ENCODE measurements at places on chromosomes 12 and 14.
A peak's percentile ranks its signal among the peaks of the same experiment; 100 is the strongest.

DNA sequence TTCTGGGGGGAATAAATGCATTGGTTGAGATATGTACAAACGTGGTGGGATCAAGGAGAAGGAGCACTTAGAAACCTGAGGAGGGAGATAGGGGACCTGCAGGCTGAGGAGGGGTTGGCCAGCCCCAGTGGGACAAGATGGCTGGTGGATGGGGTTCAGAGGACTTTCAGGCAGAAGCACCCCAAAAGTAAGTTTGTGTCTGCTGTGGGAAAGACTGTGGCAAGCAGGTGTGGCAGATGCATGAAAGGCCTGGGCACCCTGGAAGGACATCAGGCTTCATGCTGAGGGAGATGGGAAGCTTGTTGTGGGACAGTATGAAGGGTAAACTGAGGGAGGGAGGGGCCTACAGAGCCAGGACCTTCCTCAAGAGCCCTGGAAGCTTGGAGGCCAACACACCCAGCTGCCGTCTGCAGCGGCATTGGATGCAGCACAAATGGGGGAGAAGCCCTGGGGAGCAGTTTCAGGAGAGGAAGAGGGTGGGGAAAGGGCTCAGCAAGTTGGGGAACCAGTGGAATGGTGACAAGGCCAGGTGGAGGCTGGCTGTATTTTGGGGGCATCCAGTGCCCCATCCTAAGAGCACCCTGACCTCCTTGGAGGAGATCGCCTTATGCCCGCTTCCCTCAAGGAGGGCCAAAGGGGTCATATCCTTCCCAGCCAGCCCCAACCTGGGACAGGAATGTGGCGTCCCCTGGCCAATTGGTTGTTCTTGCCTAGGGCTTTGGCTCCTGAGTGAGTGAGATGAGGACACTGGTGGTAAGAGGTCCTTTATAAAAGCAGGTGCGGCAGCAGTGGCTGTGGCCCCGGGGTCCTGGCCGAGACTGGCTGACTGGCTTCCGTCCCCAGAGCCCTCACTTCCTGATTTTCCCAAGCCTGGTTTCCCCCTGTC lies 20.7 kb downstream of the NFKBIA start:
- DNase-seq: no peak

GRCh38 chr12:23174917-23175316 lies 549.9 kb downstream of the ETNK1 start:
- DNase-seq: no peak

- DNase-seq: no peak
These were observed 14.4 kb downstream of the CLSTN3 start for GRCh38 chr12:7144414-7145120.

DNA sequence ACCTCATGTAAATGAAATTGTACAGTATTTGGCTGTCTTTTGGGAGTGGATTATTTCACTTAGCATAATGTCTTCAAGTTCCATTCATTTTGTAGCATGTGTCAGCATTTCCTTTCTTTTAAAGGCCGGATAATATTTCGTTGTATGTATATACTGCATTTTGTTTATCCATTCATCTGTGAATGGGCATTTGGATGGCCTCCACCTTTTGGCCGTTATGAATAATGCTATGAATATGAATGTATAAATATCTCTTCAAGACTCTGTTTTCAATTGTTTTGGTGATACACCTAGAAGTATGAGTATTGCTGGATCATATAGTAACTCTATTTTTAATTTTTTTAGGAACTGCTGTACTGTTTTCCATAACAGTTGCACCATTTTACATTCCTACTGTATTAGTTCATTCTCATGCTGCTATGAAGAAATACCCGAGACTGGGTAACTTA lies 164.9 kb downstream of the DYRK2 start:
- DNase-seq: no peak

GRCh38 chr14:77407158-77407557 lies 16.2 kb downstream of the NOXRED1 start:
- no peak for DNase-seq

DNA sequence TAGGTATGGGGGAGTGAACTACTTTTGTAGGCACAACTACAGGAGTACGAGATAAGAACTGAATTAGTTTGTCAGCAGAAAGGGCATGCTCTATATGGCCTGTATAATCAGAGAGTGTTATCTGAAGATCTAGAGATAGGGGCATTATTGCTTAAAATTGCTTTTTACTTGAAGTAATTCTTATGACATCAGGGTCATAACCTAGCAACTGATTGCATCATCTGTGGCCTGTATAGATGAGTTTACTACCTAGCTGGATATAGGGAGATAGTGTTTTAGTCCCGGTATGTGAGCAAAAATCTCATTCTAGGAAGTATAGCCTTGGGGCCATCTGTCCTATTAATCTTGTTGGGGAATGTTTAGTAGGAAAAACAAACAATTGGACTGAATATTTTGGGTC lies 142.7 kb downstream of the TMEM117 start:
- no peak for DNase-seq

DNA sequence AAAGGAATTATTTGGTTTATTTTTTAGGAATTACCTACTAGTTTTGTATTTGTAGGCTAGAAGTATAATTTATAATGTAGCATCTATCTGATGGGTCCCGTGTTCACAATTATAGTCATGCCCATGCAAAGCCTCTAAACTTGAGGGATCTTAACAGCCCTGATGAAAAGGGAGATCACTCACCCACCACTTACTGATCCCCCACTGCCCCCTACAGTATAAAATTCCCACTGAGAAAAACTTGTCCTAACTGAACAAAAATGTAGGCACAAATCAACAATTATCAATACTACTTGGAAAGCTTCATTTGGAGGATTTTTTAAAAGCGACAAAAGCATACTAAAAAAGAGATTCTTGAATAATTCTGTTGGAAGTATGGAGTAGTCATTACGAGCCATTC lies 21.0 kb downstream of the WIF1 start:
- no peak for DNase-seq

GRCh38 chr12:50099302-50100008 lies 4.4 kb upstream of the GPD1 start:
- DNase-seq: no peak

DNA sequence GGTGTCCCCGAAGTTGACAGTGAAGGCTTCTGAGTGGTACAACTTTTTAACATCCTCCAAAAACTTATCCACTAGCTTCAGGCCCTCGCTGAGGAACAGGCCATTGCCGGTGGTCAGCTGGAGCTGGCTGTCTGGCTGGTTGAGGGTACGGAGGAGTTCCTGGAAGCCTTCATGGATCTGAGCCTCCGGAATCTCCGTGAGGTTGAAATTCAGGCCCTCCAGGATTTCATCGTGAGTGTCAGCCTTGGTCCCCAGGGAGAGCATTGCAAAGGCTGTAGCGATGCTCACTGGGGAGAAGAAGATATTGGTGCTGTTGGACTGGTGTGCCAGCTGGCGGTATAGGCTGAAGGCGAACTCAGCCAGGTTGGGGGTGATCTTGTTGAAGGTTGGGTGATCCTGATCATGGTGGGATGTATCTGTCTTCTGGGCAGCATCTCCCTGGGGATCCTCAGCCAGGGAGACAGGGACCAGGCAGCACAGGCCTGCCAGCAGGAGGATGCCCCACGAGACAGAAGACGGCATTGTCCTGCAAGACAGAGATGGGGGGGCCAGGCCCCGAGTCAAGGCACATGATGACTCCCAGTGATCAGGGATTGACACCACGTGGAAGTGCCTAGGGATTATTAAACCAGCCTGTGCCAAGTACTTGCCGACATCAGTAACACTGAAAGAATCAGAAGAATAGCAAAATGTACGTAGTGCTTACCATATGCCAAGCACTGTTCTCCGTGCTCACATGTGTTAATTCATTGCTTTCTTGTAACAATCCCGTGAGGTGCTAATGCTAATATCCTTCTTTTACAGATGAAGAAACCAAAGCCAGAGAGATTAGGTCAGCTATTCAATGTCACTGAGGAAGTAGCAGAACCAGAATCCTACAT lies 5.4 kb downstream of the SERPINA1 start:
- DNase-seq: no peak

GRCh38 chr12:120445911-120446843 lies at the start of the genes GATC and TRIAP1:
GATC (plus strand) TSS chr12:120446444; CDS start chr12:120446481, 37 bp downstream.
TRIAP1 (minus strand) TSS chr12:120446384; CDS start chr12:120446372, 12 bp downstream.
- peak; percentile 87 for DNase-seq

DNA sequence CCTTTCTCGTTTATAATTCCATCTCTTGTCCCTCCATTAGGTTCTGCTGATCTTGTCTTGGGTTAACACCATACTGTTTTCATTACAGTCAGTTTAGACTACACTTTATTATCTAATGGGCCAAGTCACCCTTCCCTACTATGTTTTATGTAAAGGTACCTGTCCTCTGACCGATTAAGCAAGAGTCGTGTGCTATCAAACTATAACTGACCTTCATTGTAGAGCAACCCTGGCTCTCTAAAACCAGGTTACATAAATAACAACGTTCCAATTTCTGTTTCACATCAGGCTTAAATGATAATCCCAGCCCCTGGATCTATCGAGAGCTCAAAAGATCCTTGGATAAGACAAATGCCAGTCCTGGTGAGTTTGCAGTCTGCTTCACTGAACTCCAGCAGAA lies 16.7 kb downstream of the OAS2 start:
- no peak for DNase-seq

- DNase-seq: no peak
These were observed 24.4 kb downstream of the OAS2 start for GRCh38 chr12:113002676-113003075.

Data from stimulated activated CD4-positive, alpha-beta T cell treated with anti-CD3 and anti-CD28 coated beads, Interleukin-4, amount 100 ng/mL, for 4 hours (primary cell).